ENCODE measurements at places on chromosomes 5 and 9.
A peak's percentile ranks its signal among the peaks of the same experiment; 100 is the strongest.

DNA sequence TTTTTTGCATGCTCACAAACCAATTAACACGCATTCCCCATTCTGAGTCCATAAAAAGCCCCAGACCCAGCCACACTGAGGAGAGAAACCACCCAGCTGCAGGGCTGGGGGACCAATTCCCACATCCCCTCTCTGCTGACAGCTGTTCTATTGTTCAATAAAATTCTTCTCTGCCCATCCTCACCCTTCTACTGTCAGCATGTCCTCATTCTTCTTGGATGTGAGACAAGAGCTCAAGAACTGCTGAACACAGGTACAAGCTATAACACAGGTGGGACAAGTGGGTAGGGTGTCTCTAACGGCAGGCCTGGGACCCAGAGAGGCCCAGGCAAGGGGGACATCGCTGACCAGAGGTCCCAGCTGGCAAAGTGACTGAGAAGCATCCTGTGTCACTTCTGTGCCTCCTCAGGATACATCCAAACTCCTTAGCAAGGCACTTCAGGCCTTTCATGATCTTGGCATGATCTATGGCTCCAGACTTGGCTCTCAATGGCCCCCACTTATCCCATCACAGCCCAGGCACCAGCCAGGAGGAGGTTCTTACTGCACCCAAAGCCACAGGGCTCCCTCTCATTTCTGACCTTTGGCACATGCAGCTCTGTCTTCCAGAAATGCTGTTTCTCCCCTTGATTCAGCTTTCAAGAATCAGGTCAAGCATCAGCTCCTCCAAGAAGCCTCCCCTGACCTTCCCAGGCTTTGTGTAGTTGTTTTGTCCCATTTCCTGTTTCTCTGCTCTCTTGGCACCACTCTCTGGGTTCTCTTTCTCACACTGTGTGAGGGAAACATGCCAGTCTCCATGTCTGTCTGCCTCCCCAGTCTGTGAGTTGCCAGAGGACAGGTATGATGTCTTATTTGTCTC lies 7.3 kb upstream of the ALDH1B1 start:
- no peak for DNase-seq

- DNase-seq, result no peak
Measured at GRCh38 chr9:106560540-106560939, 302.4 kb upstream of the ZNF462 start.

DNA sequence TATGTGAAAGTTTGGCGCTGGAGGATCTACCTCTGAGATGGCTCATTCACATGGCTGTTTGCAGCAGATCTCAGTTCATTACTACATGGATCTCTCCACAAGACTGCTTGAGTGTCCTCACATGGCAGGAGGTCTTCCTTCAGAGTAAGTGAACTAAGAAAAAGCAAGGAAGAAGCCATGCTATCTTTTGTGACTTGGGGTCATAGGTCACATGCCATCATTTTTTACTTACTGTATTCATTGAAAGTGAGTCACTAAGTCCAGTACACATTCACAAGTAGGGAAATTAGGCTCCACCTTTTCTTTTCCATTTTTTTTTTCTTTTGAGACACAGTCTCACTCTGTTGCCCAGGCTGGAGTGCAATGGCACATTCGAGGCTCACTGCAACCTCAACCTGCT lies 8.7 kb upstream of the CDKN2AIPNL start:
- DNase-seq, result no peak

DNA sequence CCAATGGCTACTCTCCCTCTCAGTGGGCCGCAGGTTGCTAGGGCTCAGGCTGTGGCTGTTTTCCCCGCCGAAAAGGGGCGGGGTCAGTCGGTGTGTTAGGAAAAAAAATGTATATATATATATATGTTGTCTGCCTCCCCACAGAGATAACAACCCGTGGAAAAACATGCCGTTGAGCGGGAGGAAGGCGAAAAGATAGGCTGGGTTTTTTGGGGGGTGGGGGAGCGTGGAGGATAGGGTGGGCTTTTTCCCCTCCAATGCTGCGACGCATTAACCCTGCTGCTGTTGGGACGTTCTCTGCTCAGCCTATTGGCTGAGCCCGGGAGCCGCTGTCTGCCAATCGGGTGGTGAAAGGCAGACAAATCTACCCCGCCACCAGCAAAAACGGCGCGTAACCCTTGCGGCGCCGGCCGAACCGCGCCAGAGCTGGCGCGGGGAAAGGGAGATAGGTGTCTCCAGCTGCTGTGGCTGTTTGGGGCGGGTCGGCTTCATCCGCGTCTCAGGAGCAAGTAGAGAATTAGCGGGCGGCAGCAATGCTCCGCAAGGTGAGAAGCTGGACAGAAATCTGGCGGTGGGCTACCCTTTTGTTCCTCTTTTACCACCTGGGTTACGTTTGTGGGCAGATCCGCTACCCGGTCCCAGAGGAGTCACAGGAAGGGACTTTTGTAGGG lies at the start of gene PCDHGC4:
PCDHGC4 (plus strand) TSS at position 390 of the 671 bp plus-strand sequence; CDS start at position 534, 144 bp downstream.
- DNase-seq, result no peak

DNA sequence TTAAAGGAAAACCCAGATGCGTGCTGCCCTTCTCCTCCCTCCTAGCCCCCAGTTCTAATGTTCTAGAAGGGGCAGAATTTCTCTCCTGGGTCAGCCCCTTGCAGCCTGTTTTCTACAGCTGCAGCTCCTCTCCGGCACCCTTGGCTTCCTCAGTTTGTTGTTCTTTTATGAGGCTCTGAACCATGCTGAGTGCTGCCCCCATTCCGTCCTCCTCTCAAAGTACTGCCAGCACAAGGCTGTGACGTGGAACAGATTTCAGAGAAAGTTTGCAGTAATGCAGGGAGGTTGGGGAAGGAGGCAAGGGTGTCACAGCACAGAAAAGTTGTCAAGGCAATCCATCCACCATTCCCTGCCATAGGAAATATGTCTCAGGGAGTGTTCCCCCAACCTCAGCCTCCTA lies 63.3 kb downstream of the RGS3 start:
- DNase-seq, result peak; percentile 39

DNA sequence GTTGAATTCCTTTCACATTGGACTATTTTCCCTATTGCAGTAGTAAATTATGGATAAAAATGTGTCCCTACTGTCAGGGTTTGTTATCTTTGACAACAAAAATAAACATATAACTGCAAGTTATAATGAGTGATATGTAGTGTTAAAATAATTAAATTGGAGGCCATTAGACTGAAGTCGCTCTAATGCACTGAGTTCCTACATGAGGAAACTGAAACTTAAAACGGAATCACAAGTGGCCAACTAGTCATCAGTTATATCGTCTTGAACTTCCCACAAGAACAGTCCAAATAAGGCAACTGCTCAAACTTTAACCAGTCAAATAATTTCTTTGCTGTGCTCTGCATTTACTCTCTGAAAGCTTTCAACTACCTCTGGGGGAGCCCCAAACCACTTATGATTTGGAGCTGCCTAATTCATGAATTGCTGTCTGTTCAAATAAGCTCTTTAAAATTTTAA lies 2.1 kb upstream of the IFT74 start:
- DNase-seq, result no peak

GRCh38 chr5:173328844-173329490 lies 753 bp upstream of the STC2 start:
- no peak for DNase-seq

GRCh38 chr9:91659529-91660495 lies 236.2 kb upstream of the NFIL3 start:
- DNase-seq, result no peak

GRCh38 chr9:35716230-35716629 lies 15.8 kb downstream of the TLN1 start:
- no peak for DNase-seq

DNA sequence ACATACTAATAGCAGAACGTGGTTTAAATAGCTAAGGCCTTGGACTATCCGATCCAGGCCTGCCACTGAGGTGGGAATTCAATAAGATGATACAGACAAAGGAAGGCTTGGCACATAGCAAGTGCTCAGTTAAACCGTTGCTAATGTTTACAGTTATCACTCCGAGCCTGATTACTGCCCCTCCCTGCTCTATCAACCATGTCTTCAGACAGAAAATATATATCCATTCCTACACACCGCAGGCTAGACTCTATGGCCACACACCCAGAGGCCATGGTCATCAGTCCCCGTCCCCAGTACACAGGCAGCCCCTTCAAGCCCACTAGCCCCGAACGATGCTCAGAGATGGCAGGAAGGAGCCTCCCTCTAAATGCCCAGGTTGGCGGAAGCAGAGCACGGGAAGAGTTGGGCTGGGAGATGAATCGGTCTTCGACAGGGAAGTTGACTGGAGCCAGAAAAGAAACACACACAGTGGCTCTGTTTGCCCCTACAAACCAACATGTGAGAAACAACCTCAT lies 49.7 kb upstream of the STXBP1 start:
- DNase-seq, result no peak

DNA sequence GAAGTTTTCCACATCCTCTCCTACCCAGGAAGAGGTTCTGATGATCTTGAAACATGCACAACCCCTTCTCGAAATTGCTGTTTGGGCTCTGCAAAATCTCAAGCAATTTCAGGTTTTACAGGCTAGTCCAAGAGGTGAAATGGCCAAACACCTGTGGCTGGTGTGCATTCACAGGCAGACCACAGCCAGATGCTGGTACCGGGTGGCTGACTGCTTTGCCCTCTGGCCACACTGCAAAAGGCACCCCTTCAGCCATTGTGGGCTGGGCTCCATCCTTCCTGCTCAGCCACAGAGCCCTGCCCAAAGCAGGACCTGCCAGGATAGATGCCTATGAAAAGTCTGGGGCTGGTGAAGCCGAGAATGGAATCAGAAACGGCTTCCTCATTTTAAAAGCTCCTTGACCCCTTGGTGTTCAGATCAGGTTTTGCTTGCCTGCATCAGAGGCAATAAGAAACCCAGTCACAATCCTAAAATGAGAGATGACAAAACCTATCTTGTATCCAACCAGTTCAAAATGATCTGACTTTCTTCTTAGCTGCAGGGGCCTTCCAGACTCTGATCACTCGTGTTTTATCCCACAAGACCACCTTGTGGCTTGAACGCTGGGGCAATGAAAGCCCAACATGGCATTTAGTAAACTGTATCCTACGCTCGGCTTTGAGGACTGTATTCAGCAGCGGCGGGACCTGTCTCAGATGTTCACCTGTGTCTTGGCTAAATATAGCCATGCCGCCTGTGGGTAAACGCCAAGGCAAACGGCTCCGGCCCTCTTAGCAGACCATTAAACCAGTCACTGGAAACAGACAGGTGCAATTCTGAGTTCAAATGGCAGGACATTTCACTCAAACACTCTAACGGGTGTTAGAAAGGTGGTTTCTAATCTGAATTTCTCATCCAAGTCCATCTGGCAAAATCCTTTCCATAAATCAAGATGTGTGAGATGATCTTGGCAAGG lies 49.6 kb downstream of the EPB41L4B start:
- DNase-seq, result no peak

- no peak for DNase-seq
Measured at GRCh38 chr9:137083394-137084004, 3.3 kb upstream of the MAN1B1 start.

DNA sequence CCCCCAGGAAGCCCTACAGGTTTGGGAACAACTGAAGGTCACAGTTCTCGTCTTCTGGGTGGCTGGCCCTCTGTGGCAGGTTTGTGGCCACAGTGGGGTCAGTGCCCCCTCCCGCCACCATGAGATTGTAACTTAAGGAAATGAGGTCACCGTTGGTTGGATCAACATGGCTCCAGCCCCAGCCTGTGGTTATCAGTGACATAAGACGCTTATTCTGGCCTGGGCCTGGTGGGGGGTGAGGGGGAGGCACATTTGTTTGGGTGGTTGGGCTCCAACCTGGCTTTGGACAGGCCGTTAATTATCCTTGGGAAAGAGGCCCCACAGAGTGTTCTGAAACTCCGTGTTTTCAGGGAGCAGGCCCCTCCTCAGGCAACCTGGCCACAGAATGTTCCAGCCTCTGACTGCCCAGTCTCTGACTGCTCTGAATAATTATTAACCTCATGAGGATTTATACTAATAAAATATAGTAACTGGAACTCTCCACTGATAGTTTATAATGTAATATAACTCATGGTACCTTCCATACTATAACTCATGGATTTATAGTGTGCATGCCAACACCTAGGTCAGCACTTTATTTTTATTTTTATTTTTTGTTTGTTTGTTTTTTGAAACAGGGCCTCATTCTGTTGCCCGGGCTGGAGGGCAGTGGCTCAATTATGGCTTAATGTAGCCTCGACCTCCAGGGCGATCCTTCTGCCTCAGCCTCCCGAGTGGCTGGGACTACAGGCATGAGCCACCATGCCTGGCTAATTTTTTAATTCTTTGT lies 58.0 kb upstream of the RPL26L1 start:
- DNase-seq, result no peak

GRCh38 chr9:90421786-90422185 lies 220.8 kb downstream of the DIRAS2 start:
- no peak for DNase-seq

All from left colon (tissue), 2 donors.